ENCODE measurements at places on chromosomes 7 and 10. TPM values are rescaled to one million over a fixed set of nuclear protein-coding genes. Genes with fewer than 3 reads are reported as not detected.

Gene KIF20B
- total RNA-seq: 12.9 TPM

Gene NEUROD6
- total RNA-seq: not detected

Gene PRKG1
- total RNA-seq: 5.1 TPM

Gene ICA1
- 12.7 TPM for total RNA-seq

Gene GNAT3
- not detected for total RNA-seq

Gene NAT16
- not detected for total RNA-seq

Gene VPS37D
- total RNA-seq: 3.3 TPM

Gene CCT6A
- total RNA-seq: 48.6 TPM

Gene ATRNL1
- total RNA-seq: 26.9 TPM

Gene CPA2
- not detected for total RNA-seq

Gene SCART1
- 1.1 TPM for total RNA-seq

Gene AKR1D1
- total RNA-seq: 19.5 TPM

Gene DNAJC2
- 7.5 TPM for total RNA-seq

Gene SPDYE5
- total RNA-seq: not detected

Gene OPN1SW
- not detected for total RNA-seq

Gene SPDYE2B
- total RNA-seq: not detected

Gene ATXN7L1
- total RNA-seq: 2.1 TPM

Gene AASS
- total RNA-seq: 10.8 TPM

Gene TMEM130
- total RNA-seq: not detected

Gene HOXA10
- 0.70 TPM for total RNA-seq

Gene PNLIP
- total RNA-seq: 0.14 TPM

Gene HOXA9
- total RNA-seq: 0.70 TPM

Gene PAPOLB
- 0.05 TPM for total RNA-seq

Gene GPR15LG
- not detected for total RNA-seq

Gene TRIM73
- total RNA-seq: 0.84 TPM

Gene ZNF804B
- not detected for total RNA-seq

Gene SPDYE11
- total RNA-seq: not detected

Gene PLCE1
- 0.75 TPM for total RNA-seq

Gene CLIP2
- 6.3 TPM for total RNA-seq

Gene ADAM12
- 0.33 TPM for total RNA-seq

Gene PRSS2
- not detected for total RNA-seq

Gene GDF2
- 26.9 TPM for total RNA-seq

Gene RAPGEF5
- total RNA-seq: 54.8 TPM

Gene PRRT4
- not detected for total RNA-seq

Gene TAS2R3
- 4.1 TPM for total RNA-seq

Gene LLCFC1
- total RNA-seq: not detected

Gene ZNF511
- 13.7 TPM for total RNA-seq

Gene BTRC
- 28.2 TPM for total RNA-seq

Gene OR2A5
- not detected for total RNA-seq

Gene COL26A1
- 1.8 TPM for total RNA-seq

Gene TCAF2
- 2.3 TPM for total RNA-seq

Gene BTBD16
- 1.4 TPM for total RNA-seq

Gene SYCE1
- total RNA-seq: 0.33 TPM

Gene FEZF1
- not detected for total RNA-seq

Gene GPR141
- total RNA-seq: 2.9 TPM

Gene NXPH1
- not detected for total RNA-seq

Gene PYROXD2
- total RNA-seq: 9.0 TPM

Gene WDFY4
- total RNA-seq: 7.1 TPM

Gene EXOC6
- 10.2 TPM for total RNA-seq

Gene EPHA1
- 21.0 TPM for total RNA-seq

Gene NKX1-2
- total RNA-seq: not detected

Gene TAS2R41
- not detected for total RNA-seq

Gene DCLRE1A
- 11.3 TPM for total RNA-seq

Gene ZNF438
- total RNA-seq: 2.9 TPM

Gene CDC14C
- not detected for total RNA-seq

All from liver (tissue), 10 donors.